ENCODE measurements at places on chromosomes 7 and 10. TPM values are rescaled to one million over a fixed set of nuclear protein-coding genes. Genes with fewer than 3 reads are reported as not detected.

Gene KCNMA1
- total RNA-seq, result 0.59 TPM

DNA sequence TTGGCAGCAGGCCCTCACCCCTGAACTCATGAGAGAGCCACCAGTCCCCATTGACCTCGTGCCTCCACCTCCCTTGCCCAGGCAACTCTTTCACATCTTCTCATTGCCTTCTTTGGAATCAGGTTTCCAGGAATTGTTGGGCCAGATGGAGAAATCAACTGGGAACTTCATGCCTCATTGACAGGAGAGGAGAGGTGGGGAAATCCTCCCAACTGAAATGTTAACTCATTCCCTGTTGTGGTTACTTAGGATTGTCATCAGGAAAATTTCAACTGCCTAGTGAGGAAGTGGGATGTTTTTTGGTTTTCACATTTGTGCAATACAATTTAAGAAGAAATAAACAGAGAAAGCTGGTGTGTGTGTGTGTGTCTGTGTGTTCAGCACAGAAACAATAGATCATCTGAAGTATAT is 106.6 kb upstream of the INHBA start:
- no peak for DNase-seq
- no peak overlapping the region for H3K27ac ChIP-seq
- no peak overlapping the region for H3K4me3 ChIP-seq
- no peaks in the 10 kb centered on the region for H3K4me1 ChIP-seq

Gene PLXDC2
- not detected for total RNA-seq

DNA sequence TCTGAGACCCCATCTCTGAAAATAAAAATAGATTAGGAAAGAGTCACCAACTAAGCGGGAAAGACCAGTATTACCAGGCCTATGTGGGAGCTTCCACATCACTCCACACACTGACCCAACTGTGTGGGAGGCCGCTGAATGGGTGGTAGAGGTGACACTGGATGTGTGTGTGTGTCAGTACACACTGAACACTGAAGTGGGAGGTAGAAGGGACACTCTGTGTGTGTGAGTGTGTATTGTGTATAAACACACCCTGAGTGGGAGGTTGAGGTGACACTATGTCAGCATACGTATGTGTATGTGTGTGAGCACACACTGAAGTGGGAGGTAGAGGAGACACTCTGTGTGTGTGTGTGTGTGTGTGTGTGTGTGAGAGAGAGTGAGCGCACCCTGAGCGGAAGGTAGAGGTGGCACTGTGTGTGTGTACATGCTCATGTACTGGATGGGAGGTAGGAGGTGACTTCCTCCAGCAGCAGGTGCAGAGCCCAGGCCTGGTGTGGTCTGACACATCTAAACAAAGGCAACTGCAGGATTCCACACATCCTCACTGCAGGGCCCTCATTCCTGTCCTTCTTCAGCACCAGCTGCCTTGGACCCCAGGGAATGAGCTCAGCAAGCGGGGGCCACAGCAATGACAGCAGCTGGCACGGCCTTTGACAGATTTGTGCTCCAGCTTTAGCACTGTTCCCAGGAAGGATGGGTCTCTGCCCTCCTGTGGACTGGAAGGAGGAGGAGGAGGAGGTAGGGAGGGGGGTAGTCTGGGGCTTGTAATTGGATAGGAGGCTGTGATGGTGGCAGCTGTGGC is 26.5 kb upstream of the RBM20 start:
- no peak overlapping the region for H3K4me3 ChIP-seq
- H3K27me3 ChIP-seq, result no peaks in the 10 kb centered on the region
- H3K36me3 ChIP-seq, result no peaks in the 10 kb centered on the region
- DNase-seq, result no peak
- no peak overlapping the region for H3K27ac ChIP-seq
- no peaks in the 10 kb centered on the region for H3K4me1 ChIP-seq

- no peaks in the 10 kb centered on the region for H3K27me3 ChIP-seq
- H3K4me3 ChIP-seq, result peak overlapping the region; percentile 51
- H3K4me1 ChIP-seq, result no peaks in the 10 kb centered on the region
- no peaks in the 10 kb centered on the region for H3K36me3 ChIP-seq
Observed at GRCh38 chr7:94223375-94224084, 171.2 kb upstream of the COL1A2 start.

- H3K27me3 ChIP-seq, result no peaks in the 10 kb centered on the region
- DNase-seq, result no peak
- H3K4me1 ChIP-seq, result peaks cover 21% of the 10 kb centered on the region
- no peak overlapping the region for H3K27ac ChIP-seq
- H3K36me3 ChIP-seq, result peaks cover 11% of the 10 kb centered on the region
Observed at GRCh38 chr7:27804139-27804538, 64.2 kb downstream of the TAX1BP1 start.

DNA sequence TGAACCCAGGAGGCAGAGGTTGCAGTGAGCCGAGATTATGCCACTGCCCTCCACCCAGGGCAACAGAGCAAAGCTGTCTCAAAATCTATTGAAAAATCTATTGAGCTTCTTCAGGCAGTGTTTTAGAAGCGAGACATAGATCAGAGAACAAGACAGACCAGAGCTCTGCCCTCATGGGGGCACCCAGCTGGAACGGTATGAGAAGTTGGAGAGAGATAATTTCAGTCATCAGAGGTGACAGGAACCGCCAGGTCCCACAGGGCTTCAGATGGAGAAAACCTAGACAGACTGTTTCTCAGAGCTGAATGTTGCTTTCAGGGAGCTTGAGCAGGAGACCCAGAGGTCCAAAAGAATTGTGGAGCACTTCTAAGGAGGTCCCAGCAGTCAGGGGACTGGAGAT is 14.2 kb upstream of the GTF2IRD1 start:
- no peaks in the 10 kb centered on the region for H3K36me3 ChIP-seq
- no peak overlapping the region for H3K27ac ChIP-seq
- H3K27me3 ChIP-seq, result no peaks in the 10 kb centered on the region

GRCh38 chr7:17444673-17445072 is 146.2 kb downstream of the AHR start:
- peak; percentile 53 for DNase-seq
- peaks cover 71% of the 10 kb centered on the region for H3K4me1 ChIP-seq
- peak overlapping the region; percentile 20 for H3K4me3 ChIP-seq
- H3K36me3 ChIP-seq, result peaks cover 3% of the 10 kb centered on the region
- H3K27ac ChIP-seq, result peak overlapping the region; percentile 74
- no peaks in the 10 kb centered on the region for H3K27me3 ChIP-seq

DNA sequence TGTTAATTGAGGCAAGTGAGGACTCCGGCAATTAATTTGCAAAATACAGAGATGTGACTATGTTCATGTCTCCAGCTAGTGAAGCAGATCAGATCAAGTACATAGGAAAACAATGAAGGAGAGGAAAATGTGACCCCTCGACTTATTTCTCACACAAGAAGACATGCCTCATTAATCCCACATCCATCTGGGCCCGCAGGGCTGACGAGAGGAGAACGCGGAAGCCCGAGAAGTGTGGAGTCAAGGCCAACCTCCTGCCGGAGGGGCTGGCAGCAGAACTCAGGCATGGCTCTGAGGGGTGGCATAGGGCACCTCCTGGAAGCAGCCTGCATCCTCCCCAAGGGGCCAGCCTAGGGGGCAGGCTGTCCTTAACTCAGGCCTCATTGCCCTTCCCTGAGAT is 54.4 kb downstream of the ZNF503 start:
- H3K4me1 ChIP-seq, result peaks cover 7% of the 10 kb centered on the region
- no peaks in the 10 kb centered on the region for H3K36me3 ChIP-seq
- no peak overlapping the region for H3K27ac ChIP-seq
- DNase-seq, result no peak
- no peak overlapping the region for H3K4me3 ChIP-seq
- H3K27me3 ChIP-seq, result no peaks in the 10 kb centered on the region

Data from Calu3 (cell line).